ENCODE measurements at places on chromosomes 12 and 14.

DNA sequence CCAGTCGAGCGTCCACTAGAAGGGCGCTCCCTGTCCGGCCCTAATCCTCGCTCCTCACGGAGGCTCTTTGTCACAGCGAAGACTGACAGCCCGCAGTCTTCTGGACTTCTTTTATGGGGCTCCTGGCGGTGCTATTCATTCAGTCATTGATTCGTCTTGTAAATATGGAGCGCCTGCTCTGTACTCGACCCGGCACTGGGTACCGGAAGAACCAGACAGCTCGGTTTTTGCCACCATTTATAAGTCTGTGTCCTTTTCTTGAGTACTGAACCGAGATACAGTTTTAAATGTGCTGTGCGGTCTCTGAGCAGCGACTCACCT, 570 bp downstream of the DMAC2L start:
- no peak for DNase-seq

GRCh38 chr12:17928708-17929366, 161.2 kb downstream of the RERGL start:
- DNase-seq, result no peak

GRCh38 chr14:76774821-76775694, 13.8 kb downstream of the VASH1 start:
- no peak for DNase-seq

DNA sequence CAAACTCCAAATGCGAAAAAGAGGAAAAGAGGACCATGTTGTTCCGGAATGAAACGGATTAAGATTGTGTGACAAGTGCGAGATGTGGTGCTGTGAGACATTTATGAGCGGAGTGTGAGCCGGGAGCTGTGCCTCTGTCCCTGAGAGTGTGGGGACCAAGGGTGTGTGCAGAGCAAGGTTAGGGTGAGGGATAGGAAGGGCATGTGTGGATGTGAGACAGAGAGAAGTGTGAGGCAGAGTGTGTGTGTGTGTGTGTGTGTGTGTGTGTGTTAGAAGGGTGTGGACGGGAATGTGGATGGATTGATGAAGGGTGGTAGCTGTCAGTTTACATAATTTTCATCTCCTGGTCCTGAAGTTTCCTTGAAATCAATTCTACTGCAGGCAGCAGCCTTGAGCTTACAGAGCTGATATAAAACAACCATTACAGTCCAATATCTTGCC, 4.3 kb upstream of the OTX2 start:
- DNase-seq, result no peak

DNA sequence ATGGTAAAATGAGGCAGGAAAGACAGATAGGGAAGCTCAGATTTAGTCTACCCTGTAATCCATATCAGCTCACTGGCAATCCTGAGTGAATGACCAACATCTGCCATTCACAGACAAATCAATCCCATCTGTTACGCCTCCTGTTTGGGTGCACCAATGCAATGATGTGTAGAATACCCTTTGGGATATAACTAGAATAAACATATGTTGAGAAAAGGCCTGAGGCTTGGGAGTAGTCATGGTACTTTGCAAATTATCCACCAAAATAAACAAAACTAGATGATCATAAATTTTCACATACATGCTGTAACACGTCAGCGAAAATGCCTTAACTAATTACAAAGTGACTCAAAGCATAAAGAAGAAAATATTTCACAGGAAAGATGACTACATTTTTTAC, 78.8 kb downstream of the KCNC2 start:
- DNase-seq, result no peak

DNA sequence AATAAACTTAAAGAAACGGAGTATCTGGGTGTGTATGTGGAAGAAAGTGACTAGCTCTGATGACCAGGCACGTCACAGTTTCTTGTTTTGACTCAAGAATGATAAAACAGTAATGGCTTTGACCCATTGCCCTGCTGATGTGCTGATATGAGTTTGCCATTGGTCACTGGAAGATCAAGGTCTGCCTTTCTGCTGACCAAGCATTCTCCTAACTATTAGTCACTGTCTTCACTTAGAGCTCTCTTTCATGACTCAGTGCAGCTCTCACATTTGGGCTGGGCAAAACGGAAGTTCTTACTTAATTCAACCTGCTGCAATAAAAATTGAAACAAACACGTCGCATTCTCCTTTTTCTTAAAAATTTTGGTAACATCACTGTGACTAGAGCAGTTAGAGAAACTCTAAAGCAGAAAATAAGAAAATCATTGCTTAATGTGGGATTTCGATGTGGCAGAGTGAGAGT, 366.7 kb downstream of the BTG1 start:
- DNase-seq, result no peak

DNA sequence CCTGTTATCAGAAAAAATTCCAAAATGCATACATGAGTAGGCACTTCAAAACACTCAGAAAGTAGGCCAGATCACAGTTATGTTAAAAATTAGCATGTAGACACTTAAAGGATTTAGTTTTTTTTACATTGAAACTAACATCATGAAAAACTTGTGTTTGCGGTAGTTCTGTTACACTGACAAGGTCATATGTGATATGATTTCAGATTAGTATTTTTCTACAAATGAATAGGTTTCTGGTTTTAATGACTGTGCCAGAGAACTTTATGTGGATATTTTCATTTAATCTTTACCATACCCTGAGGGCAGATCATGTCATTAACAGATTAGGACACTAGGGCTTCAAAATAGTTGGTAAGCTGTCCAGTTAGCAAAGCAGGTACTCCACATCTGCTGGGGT, 20.7 kb downstream of the YARS2 start:
- no peak for DNase-seq

DNA sequence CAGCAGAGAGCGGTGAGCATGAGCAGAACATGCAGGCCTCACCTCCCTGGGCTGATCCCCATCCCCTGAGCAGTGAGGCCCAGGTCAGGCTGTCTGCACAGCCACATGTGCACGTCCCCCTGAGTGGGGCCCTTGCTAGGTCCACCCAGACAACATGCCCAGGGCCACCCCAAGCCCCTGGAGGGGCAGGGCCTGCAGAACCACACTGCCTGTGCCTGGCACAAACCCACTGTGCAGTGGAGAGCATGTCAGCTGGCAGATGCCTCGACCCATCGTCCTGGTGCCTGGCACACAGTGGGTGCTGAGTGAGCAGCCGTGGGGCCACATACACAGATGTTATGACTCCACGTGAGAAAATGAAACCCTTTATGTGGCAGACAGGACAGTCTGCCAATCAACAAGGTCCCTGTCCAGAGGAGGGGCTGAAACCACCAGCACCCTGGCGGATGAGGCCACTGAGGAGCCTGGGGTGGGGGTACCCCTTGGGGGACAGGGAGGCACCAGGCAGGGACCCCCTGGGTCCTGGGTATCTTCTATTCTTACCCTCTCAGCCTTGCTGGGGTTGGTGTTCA, 8.3 kb downstream of the ANHX start:
- DNase-seq, result no peak

- no peak for DNase-seq
Measured at GRCh38 chr14:38150075-38150474, 57.6 kb upstream of the SSTR1 start.

DNA sequence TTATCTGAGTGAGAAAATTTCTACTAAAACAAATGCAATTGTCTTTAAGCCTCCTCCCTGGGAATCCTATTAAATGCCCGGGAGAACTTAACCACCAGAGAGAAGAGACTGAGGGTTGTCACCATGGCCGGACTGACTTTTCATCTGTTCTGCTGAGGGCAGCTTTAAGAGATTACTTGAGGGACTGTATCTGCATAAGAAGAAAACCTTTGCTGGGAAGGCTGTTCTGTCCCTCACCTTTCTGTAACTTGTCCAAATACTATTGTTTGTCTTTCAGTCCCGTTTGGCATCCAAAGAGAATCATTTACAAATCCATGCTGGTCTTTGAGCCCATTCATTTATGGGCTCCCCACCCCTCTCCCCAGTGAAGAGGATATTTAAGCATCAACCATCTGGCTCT, 306.3 kb upstream of the FLRT2 start:
- no peak for DNase-seq

- no peak for DNase-seq
Measured at GRCh38 chr12:29228474-29229157, 79.5 kb downstream of the FAR2 start.

DNA sequence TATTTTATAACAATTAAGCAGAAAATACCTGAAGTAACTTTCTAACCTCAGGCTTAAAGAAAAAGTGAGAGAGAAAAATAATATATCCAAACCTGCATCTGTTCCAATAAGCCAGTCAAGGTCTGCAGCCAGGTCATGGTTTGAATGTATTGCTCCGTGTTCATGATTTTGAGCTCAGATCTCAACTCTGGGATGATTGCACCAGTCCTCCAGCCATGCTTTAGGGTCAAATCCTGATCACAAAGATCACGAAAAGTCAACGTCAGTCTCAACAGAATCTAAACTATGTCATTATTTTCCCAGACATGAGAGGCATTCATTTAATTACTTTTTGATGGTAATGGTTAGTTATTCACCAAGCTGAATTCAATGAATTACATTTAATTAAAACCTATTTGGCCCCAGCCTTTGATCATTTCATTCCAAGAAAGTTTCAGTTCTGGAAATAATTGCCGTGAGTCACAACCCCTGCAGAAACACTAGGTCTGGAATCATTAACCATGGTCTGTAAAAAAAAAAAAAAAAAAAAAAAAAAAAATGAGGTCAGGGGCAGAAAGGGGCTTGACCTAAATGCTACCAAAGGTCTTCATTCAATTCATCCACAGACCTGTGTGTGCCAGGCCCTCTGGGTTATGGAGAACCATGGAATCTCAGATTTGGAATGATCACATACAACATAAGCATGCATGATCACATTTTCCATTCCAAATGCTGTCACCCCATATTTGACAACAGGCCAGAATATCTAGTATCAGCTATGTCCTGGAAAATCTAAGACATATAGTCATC, 55.6 kb downstream of the NT5DC3 start:
- no peak for DNase-seq

DNA sequence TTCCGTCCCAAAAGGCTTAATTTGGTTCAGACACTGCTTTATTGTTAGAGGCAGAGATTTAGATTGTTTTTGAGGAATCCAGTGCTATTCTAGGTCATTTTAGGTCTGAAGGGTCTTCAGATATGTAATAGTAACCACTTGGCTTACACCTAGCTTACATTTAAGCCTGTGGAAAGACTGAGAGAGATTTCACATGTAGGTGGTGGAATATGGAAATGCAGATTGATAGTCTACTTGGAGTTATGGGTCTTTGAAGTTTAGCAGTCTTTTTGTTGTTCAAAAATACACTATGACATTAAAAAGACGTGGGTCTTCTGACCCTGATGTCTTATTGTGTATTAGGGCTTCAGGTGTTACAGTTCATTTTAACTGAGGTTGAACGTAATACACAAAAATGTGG, 51.4 kb upstream of the CCT2 start:
- DNase-seq, result no peak

- no peak for DNase-seq
Measured at GRCh38 chr14:74346341-74346740, 1.9 kb upstream of the VRTN start.

DNA sequence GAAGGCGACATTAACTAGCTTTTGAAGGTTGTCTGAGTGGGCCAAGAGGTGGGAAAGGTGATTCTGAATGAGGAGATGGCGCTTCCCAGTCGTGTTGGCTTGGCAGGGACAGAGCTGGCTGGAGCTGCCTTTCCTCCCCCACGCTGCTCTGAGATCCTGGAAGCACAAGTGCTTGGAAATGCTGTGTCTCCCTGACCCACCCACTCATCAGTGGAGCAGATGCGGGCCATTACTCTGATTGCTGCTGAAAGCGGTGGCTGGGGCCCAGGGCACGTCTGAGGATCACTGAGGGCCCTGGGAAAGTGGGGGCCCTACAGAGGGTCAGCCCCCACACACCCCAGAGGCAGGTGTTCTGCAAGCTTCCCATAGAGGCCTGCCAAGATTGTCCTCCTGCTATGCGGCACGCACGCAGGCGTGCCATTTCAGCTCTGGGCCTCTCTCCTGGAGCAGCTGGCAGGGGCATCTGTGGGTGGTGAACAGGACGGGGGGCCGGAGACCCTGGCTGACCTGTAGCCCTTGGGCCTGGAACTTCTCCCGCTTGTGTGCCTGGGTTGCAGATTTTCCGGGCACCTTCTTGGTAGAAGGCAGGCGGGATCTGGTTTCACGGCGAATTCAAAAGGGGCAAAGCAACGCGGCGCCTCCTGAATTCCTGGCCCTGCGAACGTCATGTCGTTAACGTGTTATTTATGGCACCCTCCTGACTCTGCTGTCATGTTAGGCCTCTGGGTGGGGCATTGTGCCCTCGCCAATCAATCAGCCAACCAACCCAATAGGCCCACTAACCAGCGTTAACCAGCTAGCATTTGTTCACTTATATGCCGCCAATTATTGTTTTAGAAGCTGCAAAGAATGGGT, 133.8 kb upstream of the TBX3 start:
- DNase-seq, result peak; percentile 51

DNA sequence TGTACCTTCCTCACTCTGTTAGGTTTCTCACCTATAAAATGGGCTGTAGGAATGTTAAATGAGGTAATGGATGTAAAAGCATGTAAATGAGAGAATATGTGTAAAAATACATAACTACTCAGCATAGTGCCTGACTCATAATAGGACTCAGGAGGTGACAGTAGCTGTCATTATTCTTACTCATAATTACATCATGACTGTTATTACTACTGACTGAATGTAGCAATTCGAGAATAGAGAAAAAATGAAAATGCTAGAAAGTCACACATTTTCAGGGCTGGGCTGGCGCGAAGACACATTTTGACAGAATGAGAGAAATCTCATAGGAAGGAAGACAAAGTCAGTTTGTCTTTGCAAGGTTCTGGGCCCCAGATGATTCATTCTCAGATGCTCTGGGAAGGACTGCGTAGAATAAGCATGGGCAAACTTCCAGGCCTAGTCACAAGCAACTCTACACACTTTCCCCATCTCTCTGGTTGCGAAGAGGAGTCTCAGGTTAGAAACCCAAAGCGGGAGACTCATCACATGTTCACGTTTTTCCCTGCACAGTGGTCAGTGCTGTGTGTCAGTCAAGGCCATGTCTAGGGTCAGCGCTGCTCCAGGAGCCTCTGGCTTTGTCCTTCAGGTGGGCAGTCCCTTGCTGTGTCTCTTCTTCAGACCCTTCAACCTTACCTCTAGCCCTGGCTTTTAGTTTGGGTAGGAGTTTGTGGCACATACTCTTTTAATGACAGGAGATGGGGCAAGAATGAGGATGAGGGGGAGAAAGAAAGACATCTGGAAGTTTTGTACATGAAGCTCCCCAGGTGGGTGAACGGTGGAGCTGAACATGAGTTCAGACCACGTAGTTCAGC, 8.4 kb downstream of the GPRC5A start:
- no peak for DNase-seq

DNA sequence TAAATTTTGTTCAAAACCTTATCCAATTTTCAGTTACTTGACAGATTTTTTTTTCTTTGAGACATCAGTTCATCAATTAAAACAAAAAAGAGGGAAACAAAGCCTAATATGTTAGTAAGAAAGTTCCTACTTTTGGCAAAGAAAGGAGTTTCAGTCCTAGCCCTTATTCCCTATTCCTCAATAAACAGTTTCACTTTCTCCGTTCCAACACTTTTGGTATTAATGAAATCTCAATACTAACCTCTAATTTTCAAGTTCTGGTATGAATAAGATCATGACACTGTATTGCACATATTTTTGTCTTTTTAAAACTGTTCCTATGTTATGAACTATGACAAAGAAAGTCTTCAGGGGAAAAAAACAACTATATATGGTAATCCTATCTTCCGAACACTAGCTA, 48.4 kb downstream of the RPS6KA5 start:
- no peak for DNase-seq
